ENCODE measurements at places on chromosomes 3 and 15.

- no peak for DNase-seq
- no peaks in the 10 kb centered on the region for H3K36me3 ChIP-seq
- no peaks in the 10 kb centered on the region for H3K4me1 ChIP-seq
- no peak overlapping the region for H3K4me3 ChIP-seq
Measured at GRCh38 chr15:45729141-45729540, 94.3 kb downstream of the SQOR start.

GRCh38 chr3:134029734-134030378 is at the start of gene SLCO2A1:
TSS of gene SLCO2A1 (minus strand) at chr3:134029925. CDS start at chr3:134029802, 123 bp downstream.
- H3K4me1 ChIP-seq: peaks cover 16% of the 10 kb centered on the region
- no peaks in the 10 kb centered on the region for H3K36me3 ChIP-seq
- peak within 1 kb of the TSS; percentile 44 for H3K4me3 ChIP-seq
- peaks cover 47% of the 10 kb centered on the region for H3K27me3 ChIP-seq
- H3K27ac ChIP-seq: peak within 1 kb of the TSS; percentile 67

DNA sequence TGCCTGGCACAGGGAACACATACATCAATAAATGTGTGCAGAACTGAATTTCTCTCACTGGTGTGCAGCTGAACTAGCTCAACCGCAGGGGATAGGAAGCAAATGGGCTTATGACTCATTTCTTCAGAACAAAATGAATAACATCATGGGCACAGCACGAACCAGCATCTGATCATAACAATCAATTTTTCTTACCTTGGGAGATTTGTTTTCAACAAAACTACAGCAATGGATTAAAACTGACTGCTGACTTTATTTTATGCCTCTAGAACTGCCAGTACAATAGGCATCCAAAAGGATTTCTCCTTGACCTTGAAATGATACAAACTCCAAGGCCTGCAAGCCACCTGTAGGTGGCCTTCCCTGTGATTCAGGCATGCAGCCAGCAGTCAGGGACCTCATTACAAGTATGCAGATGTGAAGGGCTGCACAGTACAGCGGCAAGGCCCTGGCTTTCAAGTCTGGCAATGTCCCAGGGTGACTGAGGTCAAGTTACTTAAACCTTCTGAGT is 26.1 kb downstream of the TAMM41 start:
- H3K4me3 ChIP-seq: no peak overlapping the region
- no peaks in the 10 kb centered on the region for H3K27me3 ChIP-seq
- H3K36me3 ChIP-seq: peaks cover 14% of the 10 kb centered on the region
- H3K27ac ChIP-seq: no peak overlapping the region
- H3K4me1 ChIP-seq: no peaks in the 10 kb centered on the region

- no peak overlapping the region for H3K27ac ChIP-seq
- H3K36me3 ChIP-seq: no peaks in the 10 kb centered on the region
- no peaks in the 10 kb centered on the region for H3K4me1 ChIP-seq
- H3K4me3 ChIP-seq: no peak overlapping the region
- no peaks in the 10 kb centered on the region for H3K27me3 ChIP-seq
- DNase-seq: no peak
Measured at GRCh38 chr3:94115482-94115881, 52.6 kb downstream of the NSUN3 start.

DNA sequence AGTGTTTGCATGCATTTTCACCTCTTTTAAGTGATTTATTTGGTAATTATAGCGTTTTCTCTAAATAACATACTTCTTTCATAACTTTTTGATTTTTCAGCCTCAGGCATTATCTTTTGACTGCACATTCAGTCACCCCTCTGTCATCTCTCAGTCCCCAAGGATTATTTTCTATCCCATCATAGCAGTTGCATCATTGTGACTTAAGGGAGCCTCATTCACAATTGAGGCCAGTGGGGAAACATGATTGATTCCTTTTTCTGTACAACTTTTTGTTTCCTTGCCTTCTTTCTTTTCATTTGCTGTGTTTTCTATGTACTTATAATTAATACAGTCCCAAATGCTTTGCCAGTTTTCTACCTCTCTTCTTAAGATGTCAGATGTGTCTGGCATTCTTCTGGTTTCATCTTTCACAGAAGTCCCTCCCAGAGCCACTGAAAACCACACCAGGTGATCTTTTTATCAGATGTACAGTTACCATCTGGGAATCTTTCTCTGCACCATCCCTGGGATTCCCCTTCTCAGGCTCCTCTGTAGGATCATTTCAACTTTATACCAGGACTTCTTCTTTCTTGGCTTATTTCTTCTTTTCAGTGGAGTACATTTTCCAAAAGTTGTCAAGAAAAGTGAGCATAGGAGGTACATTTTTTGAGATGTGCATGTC is 151.4 kb downstream of the RAP2B start:
- H3K4me1 ChIP-seq: no peaks in the 10 kb centered on the region
- no peaks in the 10 kb centered on the region for H3K27me3 ChIP-seq
- no peak for DNase-seq

- no peaks in the 10 kb centered on the region for H3K36me3 ChIP-seq
- peak overlapping the region; percentile 50 for H3K4me3 ChIP-seq
- peaks cover 9% of the 10 kb centered on the region for H3K4me1 ChIP-seq
- no peak for DNase-seq
- peak overlapping the region; percentile 95 for H3K27ac ChIP-seq
- peaks cover 5% of the 10 kb centered on the region for H3K27me3 ChIP-seq
Measured at GRCh38 chr3:159765860-159766294, 222.8 kb upstream of the IL12A start.

- H3K27ac ChIP-seq: no peak overlapping the region
- H3K27me3 ChIP-seq: peaks cover 33% of the 10 kb centered on the region
- no peak for DNase-seq
- H3K4me3 ChIP-seq: no peak overlapping the region
- H3K36me3 ChIP-seq: no peaks in the 10 kb centered on the region
Measured at GRCh38 chr15:74428442-74428787, 5.3 kb downstream of the SEMA7A start.

- no peak for DNase-seq
- no peak overlapping the region for H3K4me3 ChIP-seq
- no peaks in the 10 kb centered on the region for H3K4me1 ChIP-seq
- no peak overlapping the region for H3K27ac ChIP-seq
- no peaks in the 10 kb centered on the region for H3K36me3 ChIP-seq
Measured at GRCh38 chr3:107939691-107940442, 151.0 kb downstream of the CD47 start.

- peaks cover 5% of the 10 kb centered on the region for H3K36me3 ChIP-seq
- peak; percentile 57 for DNase-seq
- no peak overlapping the region for H3K4me3 ChIP-seq
- peak overlapping the region; percentile 75 for H3K27ac ChIP-seq
- H3K27me3 ChIP-seq: no peaks in the 10 kb centered on the region
Measured at GRCh38 chr3:42130329-42131070, 39.3 kb downstream of the TRAK1 start.

- DNase-seq: peak; percentile 71
- peak overlapping the region; percentile 76 for H3K27ac ChIP-seq
- H3K4me3 ChIP-seq: no peak overlapping the region
- peaks cover 32% of the 10 kb centered on the region for H3K4me1 ChIP-seq
- H3K36me3 ChIP-seq: no peaks in the 10 kb centered on the region
- no peaks in the 10 kb centered on the region for H3K27me3 ChIP-seq
Measured at GRCh38 chr15:92617549-92618520, 37.7 kb downstream of the FAM174B start.

DNA sequence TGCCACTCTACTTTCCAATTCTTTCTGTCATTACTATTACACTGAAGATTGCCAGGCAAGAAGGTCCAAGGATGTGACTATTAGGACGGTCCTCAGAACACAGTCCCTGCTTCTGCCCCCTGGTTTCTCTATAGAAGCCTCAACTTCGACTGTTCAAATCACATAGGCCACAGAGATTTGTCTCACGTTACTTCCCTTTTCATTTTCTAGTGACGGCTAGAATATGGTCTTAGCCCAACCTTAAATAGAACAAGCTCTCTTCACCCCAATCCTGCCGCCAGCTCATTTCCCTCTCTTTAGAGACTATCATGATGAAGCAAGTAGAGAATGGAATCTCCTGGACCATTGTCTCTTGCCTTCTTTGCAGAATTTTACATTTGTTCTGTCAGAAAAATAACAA is 84.9 kb downstream of the TIGIT start:
- H3K4me1 ChIP-seq: peaks cover 25% of the 10 kb centered on the region
- no peak overlapping the region for H3K4me3 ChIP-seq
- DNase-seq: no peak
- H3K27ac ChIP-seq: no peak overlapping the region
- no peaks in the 10 kb centered on the region for H3K36me3 ChIP-seq

DNA sequence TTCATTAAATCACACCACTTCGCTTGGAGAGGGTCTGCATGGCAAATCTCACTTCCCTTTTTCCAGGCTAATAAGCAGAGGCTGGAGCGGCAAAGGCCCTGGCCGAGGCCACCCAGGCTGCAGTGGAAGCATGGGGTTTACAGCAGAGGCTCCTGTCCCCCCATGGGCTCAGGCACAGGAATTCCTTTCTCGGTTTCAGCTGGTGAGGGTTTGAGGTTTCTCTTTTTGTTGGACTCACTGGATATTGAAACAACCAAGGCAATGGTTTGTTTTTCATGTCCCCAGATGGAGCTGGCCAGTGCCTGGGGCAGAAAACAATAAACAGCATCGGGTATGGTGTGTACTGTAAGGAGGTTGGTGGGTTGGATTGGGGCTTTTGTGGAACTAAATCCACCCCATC is 175.6 kb upstream of the RASGRP1 start:
- no peak for DNase-seq

DNA sequence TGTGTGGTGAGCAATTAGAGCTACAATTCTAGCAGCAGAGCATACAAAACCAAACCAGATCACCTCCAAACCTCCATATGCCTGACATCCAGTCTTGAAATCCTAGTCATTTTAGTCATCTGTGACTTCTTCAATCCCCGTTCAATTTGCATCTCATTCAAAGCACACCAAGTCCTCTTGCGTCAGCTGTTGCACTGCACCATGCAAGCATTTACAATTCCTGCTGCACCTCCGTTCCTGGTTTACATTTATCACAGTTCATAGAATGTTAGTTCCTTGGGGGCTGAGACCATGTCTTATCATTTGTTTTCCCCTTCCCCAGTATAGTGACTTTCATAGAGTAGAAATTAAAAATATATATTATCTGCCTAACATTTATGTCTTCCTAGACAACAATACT is 116.9 kb downstream of the BDH1 start:
- no peaks in the 10 kb centered on the region for H3K36me3 ChIP-seq
- no peaks in the 10 kb centered on the region for H3K4me1 ChIP-seq
- no peak overlapping the region for H3K4me3 ChIP-seq
- H3K27me3 ChIP-seq: no peaks in the 10 kb centered on the region

- no peak overlapping the region for H3K4me3 ChIP-seq
- H3K36me3 ChIP-seq: no peaks in the 10 kb centered on the region
- H3K27ac ChIP-seq: no peak overlapping the region
Measured at GRCh38 chr3:140223631-140224030, 288.6 kb downstream of the CLSTN2 start.

- no peak overlapping the region for H3K27ac ChIP-seq
- H3K36me3 ChIP-seq: no peaks in the 10 kb centered on the region
- no peaks in the 10 kb centered on the region for H3K27me3 ChIP-seq
- peak; percentile 62 for DNase-seq
- no peaks in the 10 kb centered on the region for H3K4me1 ChIP-seq
Measured at GRCh38 chr15:89177633-89178306, 43.6 kb downstream of the RLBP1 start.

GRCh38 chr3:116083683-116084082 is 361.6 kb downstream of the LSAMP start:
- H3K4me3 ChIP-seq: no peak overlapping the region
- no peaks in the 10 kb centered on the region for H3K4me1 ChIP-seq
- H3K27ac ChIP-seq: no peak overlapping the region
- no peaks in the 10 kb centered on the region for H3K36me3 ChIP-seq
- no peaks in the 10 kb centered on the region for H3K27me3 ChIP-seq

DNA sequence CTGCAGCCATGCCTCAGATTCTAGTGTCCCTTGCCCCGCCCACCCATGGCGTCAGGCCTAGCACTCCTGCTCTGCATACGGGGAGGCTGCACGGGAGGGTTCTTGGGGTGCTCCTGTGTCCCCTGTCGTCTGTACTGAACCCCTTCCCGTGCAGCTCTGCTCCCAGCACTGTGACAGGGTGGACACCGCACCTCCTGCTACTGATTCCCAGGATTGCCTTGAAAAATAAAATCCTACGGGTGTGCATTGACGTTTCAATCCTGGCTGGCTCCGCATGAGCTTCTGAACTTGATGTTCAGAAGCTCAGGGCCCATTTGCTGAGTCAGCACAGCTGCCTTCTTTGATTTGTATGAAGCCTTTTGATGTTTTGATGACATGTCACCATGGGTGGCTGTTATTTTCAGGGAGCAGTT is 176.4 kb downstream of the APBA2 start:
- DNase-seq: no peak
- no peaks in the 10 kb centered on the region for H3K27me3 ChIP-seq
- no peak overlapping the region for H3K27ac ChIP-seq
- H3K4me3 ChIP-seq: no peak overlapping the region

DNA sequence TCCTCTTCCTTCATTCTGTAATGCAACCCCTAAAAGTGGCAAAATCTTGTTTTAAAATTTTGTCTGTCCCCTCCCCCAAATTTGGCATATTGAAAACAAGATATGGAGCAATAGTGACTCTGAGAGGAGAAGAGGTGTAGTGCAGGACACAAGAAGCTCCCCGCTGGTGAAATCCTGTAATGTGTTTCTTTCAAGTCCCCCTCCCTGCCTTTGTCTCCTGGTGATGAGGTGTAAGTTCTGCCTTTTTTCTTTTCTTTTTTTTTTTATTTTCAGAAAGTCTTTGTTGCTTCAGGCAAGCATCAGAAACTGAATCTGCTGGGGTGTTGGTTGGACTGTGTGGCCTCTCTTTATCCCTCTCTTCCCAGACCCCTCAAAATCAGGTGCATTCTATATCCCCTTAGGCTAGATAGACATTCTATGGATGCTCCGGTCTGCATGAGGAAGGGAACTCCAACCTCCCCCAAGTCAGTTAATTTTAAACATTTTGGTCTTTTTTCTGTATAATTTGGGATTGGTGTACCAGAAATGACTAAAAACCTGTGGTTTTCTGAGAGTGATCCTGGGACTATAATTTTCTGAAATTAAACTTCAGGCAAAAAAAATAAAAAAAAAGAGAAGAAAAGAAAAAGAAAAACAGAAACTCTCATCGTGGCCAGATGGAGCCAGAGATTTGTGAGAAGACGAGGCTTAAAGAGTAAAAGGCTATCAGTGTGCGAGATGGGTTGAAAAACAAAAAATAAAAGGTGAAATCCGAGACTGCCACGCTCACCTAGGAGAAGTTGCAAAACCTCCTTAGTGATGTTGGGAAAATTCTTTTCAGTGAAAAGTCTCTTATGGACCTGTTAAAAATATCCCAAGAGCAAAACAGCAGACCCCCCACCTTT is 21.4 kb downstream of the ACKR2 start:
- no peak for DNase-seq
- H3K27ac ChIP-seq: no peak overlapping the region
- peaks cover 31% of the 10 kb centered on the region for H3K4me1 ChIP-seq
- H3K4me3 ChIP-seq: no peak overlapping the region
- H3K36me3 ChIP-seq: no peaks in the 10 kb centered on the region

DNA sequence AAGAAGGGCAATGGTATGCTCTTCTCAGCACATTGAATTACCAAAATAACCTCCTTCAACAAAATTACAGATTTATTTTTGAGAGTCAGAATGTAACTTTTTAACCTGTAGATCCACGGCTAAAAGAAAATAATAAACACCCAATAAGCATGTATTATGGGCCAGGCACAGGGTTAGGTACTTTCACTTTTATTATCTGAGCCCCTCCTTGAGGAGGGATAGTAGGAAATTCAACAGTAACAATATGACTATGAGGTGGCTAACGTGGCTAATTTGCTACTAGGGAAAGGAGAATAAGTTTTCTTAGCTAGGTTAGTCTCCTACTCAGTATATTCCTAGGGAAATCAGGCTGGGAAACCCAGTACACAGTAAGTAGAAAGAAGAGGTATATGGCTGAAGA is 306.9 kb downstream of the GAP43 start:
- DNase-seq: no peak
- H3K27ac ChIP-seq: no peak overlapping the region
- H3K4me3 ChIP-seq: no peak overlapping the region
- no peaks in the 10 kb centered on the region for H3K36me3 ChIP-seq

All from transverse colon (tissue), 4 donors.